ENCODE measurements at places on chromosomes 6 and 20.
A peak's percentile ranks its signal among the peaks of the same experiment; 100 is the strongest.

GRCh38 chr6:10743515-10743914 is 4.1 kb upstream of the TMEM14B start:
- no peak for DNase-seq

DNA sequence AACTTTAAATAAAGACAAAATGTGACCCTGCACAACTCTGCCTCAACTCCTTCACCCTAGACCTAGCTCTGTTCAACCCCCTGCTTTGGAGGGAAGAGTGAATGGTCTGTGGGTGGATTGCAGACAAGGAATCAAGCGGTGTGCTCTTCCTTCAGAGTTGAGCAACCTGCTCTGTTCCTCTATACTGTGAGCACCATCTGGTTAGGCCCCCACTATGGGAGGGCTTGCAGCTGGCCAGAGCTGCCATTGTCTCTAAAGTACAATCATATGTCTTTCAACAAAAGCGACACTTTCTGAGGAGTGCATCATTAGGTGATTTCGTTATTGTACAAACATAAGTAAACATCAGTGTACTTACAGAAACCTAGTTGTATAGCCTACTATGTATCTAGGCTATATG is 406.1 kb upstream of the MARCKS start:
- DNase-seq, result no peak

DNA sequence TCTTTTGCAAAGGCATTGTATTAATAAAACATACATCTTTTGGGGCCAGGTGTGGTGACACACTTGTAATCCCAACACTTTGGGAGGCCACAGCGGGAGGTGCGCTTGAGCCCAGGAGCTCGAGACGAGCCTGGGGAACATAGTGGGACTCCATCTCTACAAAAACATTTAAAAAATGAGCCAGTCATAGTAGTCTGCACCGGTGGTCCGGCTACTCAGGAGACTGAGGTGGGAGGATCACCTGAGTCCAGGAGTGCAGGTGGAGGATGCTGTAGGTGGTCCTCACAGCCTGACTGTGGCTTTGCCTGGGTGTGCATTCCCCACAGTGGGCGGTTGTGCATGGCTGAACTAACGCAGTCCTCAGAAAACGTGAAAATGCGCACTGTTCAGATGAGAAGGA is 162.5 kb downstream of the DLL1 start:
- DNase-seq, result no peak

GRCh38 chr6:18425218-18425617 is 38.1 kb downstream of the RNF144B start:
- no peak for DNase-seq

GRCh38 chr6:143183666-143184065 is 123.0 kb downstream of the AIG1 start:
- no peak for DNase-seq

GRCh38 chr6:51706086-51706485 is 381.3 kb downstream of the PKHD1 start:
- no peak for DNase-seq

GRCh38 chr6:105014448-105014847 is 57.5 kb downstream of the LIN28B start:
- peak; percentile 6 for DNase-seq

DNA sequence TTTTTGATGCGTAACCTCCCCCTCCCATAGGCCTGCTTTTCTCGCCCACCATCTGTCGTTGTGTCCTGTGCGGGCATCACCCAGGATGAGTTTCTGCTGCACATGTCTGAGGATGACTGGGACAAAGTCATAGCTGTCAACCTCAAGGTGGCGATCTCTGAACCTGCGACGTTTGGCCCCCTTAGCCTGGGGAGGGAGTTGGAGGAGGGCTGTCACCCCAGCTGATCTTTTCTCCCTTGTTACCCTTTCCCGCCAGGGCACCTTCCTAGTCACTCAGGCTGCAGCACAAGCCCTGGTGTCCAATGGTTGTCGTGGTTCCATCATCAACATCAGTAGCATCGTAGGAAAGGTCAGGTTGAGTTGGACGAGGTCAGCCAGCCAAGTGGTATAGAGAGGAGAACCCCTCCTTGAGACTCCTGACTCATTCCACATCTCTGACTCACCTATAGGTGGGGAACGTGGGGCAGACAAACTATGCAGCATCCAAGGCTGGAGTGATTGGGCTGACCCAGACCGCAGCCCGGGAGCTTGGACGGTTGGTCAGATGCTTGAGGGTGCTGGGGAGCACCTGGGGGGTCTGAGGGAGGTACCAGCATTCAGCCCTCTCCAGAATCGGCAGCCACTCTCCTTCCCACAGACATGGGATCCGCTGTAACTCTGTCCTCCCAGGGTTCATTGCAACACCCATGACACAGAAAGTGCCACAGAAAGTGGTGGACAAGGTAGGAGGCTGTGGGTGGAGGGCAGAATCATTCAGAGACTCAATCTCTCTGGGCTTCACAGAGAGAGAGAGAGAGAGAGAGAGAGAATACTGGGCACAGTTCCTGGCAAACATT is 954 bp downstream of the HSD17B8 start:
- DNase-seq, result no peak

GRCh38 chr6:36337814-36338213 is 1.1 kb upstream of the BNIP5 start:
- DNase-seq, result no peak

DNA sequence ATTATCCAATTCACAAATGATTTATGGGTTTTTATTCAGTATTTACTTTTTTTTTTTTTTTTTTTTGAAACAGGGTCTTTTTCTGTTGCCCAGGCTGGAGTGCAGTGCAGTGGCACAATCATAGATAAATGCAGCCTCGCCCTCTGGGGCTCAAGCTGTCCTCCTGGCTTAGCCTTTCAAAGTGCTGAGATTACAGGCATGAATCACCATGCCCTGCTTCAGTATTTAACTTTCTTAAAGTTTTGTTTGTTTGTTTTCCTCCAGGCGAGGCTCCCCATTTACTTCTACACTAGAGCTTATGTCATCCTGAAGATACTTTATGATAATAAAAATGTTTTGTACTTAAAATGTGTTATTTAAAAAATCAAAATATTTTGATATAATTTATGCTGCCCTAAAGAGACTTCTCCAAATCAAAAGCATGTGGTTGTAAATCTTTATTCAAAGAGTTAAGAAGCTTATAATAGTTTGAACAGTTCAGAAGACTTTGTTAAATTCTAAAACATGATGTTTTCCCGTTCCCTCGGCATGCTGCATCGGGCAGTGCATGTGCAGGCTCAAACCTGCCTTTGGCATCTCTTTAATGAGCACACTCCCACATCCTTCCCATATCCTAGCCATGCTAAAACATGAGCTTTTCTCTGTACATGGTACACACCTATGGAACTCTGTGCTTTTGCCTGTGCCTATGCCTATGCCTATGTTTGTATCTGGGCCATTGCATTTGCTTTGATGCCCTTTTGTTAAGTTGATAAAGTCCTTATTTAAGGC is 11.0 kb downstream of the SMPDL3A start:
- no peak for DNase-seq

DNA sequence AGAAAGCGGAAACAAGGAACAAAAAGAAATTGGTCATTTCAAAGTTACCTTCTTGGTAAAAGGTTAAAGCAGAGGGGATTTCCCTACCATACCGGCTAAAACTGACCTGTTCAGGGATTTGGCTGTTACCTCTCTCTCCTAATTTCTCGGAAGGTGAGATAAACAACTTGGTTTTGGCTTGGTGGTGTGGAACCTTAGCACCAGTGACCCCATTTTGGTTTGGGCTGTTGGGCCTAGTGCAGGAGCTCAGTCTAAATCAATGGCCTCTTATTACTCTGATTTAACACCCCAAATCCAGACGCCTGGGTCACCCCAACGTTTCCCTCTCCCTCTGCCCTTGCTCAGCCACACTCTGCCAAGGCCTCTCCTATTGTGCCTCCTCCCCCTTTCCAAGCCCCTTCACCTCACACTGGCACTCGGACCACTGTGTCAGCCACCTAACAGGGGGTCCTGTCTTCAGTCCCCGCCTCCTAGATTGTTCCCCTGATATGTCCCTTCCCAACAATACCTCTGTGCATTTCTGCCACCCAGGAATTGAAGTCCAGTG is 8.3 kb downstream of the NCR2 start:
- no peak for DNase-seq

DNA sequence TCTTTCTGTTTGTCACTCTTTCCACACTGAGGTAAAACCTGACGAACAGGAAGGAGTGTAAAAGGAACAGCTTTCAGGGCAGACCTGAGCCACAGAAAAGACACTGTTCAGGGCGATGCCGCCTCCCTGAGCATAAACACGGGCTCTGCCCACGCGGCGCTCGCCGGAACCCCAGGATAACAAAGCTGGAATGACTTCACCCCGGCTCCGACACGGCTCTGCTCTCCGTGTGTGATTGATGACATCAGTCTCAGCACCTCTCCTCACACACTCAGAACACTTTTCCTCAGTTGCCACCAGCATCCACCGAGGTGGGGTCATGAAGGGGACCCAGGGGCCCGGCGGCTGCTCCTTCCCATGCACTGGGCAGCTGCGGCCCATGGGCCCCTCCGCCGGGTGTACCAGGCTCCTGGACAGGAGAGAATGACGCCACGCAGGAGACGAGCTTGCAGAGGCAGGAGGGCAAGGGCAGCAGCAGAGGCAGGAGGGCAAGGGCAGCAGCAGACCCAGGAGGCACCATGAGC is 43.6 kb downstream of the DLL1 start:
- DNase-seq, result no peak

DNA sequence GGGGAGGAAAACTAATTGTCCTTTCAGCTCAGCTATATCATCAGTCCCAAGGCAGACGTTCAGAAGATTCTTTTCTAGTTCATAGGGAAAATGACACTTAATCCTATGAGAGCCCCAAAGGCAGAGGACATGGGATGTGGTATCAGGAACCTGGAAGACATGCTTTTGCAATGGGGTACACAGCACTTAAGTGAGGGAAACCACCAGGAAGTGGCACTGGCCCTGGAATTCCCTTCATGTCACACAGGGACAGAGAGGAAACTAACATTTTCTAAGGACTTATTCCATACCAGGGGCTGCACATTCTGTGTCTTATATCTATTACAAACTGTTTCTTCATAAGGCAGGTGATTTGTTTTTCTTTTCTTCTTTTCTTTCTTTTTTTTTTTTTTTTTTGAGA is 28.2 kb downstream of the VPS52 start:
- no peak for DNase-seq

GRCh38 chr6:35258858-35259193 is 709 bp upstream of the ZNF76 start:
- no peak for DNase-seq

GRCh38 chr6:158011478-158011920 is 29.8 kb downstream of the SYNJ2 start:
- no peak for DNase-seq

DNA sequence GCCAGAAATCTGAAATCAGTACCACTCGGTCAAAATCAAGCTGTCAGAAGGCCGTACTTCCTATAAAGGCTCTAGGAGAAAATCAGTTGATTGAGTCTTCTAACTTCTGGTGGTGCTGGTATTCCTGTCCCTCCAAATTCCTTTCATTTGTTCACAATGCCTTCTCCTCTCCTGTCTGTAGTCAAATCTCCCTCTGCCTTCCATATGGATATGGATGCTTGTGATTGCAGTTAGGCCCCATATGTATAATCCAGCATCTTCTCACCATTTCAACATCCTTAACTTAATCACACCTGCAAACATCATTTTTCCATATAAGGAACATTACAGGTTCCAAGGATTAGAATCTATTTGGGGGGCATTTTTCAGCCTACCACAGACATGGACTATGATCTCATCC is 287.8 kb upstream of the THEMIS start:
- no peak for DNase-seq

DNA sequence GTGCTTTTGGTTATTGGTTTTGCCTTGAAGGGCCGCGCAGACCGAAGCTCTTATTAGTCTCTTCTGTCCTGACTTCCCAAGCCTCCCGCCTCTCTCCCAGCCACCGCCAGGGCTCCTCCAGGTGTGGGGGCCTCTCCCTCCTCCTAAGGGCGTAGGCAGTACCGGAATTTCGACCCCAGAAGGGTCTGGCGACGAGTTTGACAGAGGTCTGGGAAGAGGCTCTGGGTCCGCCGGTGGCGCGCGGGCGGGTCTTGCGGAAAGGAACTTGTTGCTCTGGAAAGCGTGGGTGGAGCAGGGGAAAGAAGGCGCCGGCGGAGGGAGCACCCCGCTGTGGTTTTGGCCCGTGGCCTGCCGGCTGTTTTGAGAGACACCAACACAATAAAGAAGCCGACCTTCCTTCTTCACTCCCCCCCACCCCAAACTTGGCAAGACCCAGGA is 1.8 kb downstream of the PCSK2 start:
- no peak for DNase-seq

DNA sequence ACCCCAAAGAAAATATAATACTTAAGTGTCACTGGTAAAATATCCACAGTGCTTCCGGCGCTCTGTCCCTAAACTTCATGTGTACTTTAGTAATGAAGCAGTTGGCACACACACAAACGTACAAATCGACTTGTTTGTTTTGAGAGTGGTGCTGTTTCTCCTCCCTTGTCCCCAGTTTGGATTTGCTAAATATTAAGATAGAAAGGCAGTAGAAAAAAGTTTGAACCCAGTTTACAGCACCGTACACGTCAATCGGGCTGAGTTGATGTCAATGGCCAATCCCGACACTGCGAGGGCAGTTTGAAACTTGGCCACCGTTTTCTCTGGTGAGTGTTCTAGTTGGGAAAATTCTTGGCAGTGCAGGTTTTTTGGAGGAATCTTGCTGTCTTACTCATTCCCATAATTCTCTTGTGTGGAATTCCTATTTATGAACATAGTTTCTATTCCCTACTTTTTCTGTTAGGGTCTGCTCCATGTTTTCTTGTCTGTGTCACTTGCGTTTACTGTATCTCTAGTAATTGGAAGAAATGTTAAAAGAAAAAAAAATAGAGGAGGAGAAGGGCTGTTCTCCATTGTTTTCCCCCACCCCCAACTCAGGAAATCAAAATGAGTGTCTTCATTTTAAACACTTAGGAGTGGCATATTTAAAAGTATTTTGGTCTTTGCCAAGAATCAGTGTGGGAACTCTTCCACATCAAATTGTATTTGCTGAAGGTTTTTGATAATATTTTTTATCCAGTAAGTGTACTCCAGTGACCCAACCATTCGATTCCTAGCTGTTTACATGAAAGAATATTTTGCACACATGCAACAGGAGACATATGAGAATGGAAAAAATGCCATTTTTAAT is 72.3 kb downstream of the OR2B2 start:
- DNase-seq, result no peak

GRCh38 chr6:111441678-111442243 is 41.3 kb downstream of the REV3L start:
- DNase-seq, result no peak
